ENCODE measurements at places on chromosomes 5 and 9.

GRCh38 chr9:75148561-75148960 is 60.2 kb downstream of the OSTF1 start:
- DNase-seq: peak; percentile 96

DNA sequence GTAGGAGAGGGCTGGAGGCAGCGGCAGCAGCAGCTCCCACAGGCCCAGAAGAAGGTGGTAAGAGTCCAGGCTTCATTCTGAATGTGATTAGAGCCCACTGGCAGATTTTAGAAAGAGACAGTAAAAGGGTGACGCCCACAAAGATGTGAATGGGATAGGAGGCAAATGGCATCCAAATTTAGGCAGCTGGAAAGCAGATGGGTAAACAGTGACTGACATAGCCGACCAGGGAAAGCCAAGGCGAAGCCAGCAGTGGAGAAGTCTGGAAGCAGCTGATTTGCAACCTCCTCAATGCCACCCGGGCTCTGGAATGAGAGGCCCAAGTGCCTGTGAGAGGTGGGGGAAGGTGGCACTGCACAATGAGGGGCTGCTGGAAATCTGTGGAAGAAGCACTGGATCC is 103.3 kb downstream of the C5orf15 start:
- DNase-seq: no peak

GRCh38 chr9:71249729-71250317 is 128.4 kb upstream of the TRPM3 start:
- peak; percentile 69 for DNase-seq

DNA sequence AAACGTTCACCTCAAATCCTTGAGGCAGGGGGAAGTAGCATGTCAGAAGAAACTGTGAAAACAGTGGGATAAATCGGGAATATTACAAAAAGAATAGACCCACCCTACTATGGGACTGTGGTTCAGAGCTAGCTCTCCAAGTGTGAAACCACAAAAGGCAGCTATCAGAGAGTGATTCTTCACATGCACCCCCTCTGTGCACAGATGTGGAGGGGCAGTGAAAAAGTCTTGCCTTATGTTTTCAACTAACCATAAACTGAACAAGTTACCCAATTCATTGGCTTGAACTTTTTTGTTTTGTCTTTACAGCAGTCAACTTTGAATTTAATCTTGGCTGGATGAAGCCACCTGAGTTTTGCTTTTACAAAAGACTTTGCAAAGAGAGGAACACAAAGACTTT is 98.8 kb upstream of the NR4A3 start:
- no peak for DNase-seq

DNA sequence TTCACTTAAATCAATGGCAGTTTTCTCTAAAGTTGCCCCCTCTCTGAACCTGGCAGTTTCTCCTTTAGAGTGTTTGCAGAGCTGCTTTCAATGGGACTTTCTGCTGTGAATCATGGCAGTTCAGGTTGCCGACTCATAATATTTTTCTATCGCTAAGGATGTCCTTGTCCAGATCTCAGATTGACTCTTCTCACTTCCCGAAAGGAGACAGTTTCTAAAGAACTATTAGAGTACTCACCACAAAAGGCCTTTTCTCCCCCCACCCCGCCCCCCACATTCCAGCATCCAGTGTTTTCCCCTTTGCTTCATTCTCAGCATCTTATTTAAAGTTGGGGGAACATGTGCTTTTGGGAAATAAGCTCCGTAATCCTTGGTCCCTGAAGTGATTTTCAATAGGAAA is 443.5 kb upstream of the KLF4 start:
- DNase-seq: peak; percentile 74

DNA sequence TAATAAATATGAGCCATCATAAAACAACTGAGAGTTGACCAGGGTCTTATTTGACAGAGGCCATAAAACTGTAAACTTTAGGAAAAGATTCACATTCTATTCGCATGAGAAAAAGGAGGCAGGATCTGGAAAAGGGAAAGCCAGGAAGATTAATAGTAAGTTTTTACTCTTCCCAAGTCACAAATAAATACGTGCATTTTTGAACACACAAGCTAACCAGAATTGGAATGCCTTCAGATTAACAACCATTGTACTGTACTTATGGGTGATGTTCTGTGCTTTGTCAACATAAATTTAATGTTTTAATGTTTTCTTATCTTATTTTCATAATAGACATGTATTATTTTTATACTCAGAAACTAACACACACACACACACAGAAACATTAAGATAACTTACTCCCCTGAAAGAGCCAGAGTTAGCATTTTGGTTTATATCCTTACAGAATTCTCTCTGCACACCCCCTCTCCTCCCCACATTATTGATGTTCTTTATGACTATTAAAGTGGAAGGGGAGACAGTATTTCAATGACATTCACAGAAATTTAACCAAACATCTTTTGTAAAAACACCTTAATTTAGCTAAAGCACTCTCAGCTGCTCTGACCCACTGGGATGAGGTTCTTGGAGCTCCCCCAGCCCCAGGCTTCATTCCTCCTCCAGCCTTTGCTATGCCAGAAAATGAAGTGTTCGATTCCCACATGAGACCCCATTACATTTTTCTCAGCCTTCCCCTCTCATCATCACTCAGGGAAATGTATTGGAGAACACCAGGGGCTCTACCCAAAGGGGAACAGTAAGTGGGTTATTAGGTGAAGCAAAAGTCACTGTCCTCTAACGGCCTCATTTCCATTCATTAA is 155.5 kb downstream of the ESM1 start:
- no peak for DNase-seq

DNA sequence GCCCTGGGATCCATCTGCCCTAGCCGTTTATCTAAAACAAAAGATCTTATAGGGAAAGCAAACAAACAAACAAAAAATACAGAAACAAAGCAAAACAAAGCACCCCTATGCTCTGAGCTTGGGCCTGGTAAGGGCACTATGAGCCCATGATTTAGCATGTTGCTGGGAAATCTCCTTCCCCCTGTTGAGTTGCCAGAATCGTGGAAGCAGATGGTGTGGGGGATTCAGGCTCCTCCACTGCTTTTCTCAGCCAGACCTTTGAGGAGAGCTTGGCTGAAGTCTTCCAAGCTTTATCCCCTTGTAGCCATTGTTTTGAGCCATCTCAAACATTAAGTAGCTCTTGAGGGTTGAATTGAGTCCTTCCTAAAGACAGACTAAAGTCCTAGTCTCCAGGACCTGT is 29.9 kb downstream of the TMC1 start:
- DNase-seq: no peak
